Occipital lobe (tissue), 3 donors: ENCODE measurements at places on chromosomes 1 and 21. TPM values are rescaled to one million over a fixed set of nuclear protein-coding genes. Genes with fewer than 3 reads are reported as not detected.

DNA sequence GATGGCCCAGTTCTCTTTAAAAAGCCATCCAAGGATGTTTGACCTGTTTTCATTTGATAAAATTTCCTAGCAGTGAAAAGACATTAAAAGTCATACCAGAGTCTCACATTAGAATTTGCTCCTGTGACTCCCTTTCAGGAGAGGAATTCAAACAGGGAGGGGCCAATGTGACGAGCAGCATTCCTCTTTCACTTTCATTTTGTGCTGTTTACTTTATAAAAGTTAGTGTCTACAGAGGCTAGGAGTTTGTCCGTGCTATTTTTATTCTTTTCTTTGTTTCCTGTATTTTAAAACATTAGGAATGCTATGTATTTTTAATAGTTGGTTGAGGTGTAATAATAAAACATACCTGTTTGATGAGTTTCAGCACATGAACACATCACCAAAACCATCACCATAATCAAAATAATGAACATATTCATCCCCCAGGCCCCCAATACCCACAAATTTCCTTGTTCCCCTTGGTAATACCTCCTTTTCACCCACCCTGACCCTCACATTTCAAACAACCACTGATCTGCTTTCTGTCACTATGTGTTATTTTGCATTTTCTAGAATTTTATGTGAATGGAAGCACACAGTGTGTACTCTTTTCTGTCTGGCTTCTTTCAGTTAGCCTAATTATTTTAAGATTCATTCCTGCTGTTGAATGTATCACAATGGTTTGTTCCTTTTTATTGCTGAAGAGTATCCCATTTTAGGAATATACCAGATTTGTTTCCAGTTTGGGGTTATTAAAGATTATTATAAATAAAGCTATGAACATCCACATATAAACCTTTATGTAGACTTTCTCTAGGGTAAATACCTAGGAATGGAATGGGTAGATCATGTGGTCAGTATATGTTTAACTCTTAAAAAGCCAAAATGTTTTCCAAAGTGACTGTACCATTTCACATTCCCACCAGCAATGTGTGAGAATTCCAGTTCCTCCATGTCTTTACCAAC is 129.5 kb downstream of the TENT5C start:
- no peak for DNase-seq

GRCh38 chr1:161021970-161022353 is 1.0 kb upstream of the F11R start:
- no peak for DNase-seq

DNA sequence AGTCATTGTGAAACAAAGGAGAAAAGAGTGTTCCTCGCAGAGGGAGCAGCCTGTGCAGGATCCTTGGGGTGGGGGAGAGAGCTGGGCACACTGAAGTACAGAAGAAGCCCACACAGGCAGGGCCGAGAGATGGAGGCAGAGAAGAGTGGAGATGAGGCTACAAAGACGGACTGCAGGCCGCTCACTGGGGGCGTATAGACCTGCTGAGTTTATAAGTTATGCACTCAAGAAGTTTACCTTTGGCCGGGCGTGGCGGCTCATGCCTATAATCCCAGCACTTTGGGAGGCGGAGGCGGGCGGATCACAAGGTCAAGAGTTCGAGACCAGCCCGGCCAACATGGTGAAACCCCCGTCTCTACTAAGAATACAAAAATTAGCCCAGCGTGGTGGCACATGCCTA is 7.6 kb upstream of the SLAMF9 start:
- DNase-seq, result no peak

DNA sequence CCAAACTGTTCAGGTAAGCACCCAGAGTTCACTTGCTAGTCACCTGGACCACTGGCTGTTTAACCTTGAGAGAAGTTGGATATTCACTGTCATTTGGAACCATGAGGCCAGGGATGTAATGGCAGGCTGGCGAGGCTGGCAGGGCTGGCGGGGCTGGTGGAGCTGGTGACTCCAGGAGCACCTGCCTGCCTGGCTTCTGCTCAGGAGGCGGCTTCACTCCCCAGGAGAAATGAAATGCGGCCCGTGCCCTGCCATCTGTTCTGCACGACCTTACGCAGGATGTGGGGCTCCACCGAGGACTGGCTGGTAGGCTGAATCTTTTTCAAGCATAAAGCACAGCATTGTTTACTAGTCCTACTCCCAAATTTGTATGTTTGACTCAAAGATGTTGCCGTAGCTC is 22.7 kb upstream of the MX1 start:
- DNase-seq, result no peak

DNA sequence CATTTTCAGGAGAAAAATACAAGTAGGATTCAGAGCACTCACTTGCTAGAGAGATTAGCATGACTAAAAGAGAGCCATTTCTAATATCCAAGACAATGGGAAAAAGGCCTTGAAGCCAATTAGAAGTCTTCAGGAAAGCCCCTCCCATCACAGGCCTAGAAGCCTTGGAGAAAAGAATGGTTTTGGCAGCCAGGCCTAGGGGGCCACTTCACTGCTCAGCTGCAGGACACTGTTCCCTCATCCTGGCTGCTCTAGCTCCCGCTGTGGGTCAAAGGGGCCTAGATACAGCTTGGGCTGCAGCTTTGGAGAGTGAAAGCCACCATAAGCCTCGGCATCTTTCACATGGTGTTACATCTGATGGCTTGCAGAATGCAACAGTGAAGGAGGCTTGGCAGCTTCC is 62.8 kb downstream of the RGS4 start:
- no peak for DNase-seq

The OR2L13 gene
- 3.4 TPM for total RNA-seq

DNA sequence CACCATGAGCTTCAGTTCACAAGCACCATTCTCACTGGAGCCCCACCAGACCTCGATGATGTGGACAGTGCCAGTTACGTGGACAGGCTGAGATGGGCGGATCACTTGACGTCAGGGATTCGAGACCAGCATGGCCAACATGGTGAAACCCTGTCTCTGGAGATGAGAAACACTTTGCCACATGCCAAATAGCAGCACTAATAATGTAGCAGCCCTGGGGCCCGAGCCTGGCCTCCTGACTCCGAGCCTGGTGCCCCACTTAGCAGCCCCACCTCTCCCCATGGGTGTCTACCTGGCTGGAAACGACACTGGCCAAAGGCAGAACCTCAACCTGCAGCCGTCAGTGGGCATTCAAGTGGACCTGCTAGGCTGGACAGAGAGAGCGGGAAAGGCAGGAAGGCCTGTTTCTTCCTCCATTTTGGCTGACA is 129.1 kb downstream of the TOMM20 start:
- DNase-seq, result no peak

- no peak for DNase-seq
Measured at GRCh38 chr1:192038567-192038966, 119.7 kb upstream of the RGS18 start.

- DNase-seq, result no peak
Measured at GRCh38 chr1:192979542-192979941, 79.6 kb downstream of the UCHL5 start.

The ASB17 gene
- total RNA-seq, result not detected

- DNase-seq, result no peak
Measured at GRCh38 chr1:147673816-147674215, 3.5 kb upstream of the ACP6 start.

The WNT4 gene
- 5.6 TPM for total RNA-seq

- DNase-seq, result no peak
Measured at GRCh38 chr1:178548108-178548507, 35.2 kb downstream of the TEX35 start.

The SLC37A1 gene
- total RNA-seq, result 24.5 TPM

DNA sequence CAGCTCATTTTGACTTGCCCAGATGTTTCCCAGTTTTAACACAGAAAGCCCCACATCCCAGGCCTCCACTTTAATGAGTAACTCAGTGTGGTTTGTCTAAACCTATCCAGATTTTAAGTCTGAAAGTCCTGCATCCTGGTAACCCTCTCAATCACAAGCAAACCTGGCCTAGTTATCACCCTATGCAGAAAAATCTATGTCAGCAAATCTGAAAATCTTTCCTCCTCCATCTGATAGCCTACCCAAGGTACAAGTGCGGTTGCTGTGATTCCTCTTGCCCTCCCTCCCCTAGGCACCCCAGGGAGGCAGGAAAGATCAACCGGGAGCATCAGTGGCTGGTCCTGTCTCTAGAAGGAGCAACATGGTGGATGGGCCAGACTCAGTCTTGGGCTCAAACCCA is 163.7 kb downstream of the IGSF21 start:
- DNase-seq, result no peak

- no peak for DNase-seq
Measured at GRCh38 chr21:30676737-30677136, 34.1 kb downstream of the KRTAP20-3 start.

DNA sequence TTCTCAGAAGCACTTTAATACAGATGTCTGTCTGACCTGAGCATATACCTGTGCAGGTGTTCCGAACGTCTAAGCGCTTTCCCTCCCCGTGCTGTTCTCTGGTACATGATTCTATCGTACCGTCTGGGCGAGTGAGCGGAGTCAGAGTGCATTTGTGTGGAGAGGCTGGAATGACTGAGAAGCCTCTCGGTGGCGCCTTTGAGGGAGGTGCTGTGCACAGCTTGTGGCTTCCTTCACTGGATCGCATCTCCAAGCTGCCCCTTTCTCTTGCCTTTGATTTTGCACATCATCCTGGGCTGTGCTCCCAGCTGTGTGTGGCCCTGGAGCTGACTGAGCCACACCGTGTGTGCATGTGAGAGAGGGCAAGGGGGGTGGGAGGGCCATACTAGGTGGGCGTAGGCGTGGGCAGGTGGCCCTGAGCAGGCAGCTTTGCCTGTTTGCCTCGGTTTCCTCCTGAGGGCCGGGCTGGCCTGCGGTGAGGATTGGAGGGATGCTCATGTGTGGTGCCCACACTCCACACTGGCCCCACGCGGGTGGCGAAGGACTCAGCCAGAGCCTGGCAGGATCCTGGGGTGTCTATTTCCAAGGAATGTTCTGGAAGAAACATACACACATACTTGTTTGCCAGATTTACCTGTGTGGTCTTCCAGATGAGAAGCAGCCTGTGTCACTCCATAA is 105.3 kb downstream of the ADARB1 start:
- no peak for DNase-seq

- no peak for DNase-seq
Measured at GRCh38 chr1:41621791-41622190, 137.3 kb upstream of the EDN2 start.

The C1orf216 gene
- 73.0 TPM for total RNA-seq

The NBPF4 gene
- 0.16 TPM for total RNA-seq

DNA sequence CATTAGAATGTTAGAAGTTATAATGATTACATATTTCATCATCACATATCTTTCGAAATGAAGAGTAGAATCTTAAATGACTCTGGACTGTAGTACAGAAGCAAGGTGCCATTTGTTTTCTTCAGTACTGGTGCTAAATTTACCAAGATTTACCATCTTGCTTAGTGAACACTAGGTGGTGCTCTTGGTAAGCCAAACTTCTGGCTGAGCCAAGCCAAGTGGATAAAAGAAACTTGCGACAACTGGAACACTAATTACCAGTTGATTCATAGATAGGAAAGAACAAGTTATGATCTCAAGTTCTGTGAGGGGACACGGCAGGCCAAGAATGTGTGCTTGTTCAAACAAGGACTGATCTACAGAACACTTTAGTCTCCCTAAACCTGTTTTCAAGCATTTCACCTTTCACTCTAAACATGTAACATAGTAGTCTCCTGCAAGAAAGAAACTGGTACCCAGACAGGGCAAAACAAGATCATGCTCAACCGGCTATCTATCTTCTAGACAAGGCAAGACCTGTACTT is 19.8 kb downstream of the SPRTN start:
- DNase-seq, result peak; percentile 7

DNA sequence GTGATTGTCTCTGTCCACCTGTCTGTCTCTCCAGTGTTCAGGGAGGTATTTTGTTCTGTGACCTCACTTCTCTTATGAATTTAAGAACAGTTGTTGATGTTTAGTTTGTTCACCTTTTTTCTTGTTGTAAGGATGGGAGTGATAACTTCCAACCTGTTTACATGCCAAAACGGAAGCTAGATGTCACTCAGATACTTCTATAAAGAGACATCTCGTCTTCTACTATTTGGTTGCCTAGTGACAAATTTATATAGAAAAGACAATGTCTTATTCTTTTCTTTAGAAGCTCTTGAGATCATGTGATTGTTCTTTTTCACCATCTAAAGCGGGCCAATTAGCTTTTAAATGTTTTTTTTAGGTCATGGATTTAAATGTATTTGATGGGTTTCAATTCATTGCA is 33.8 kb downstream of the PRSS38 start:
- no peak for DNase-seq

The TMOD4 gene
- total RNA-seq, result not detected

The SH3D21 gene
- 3.0 TPM for total RNA-seq

DNA sequence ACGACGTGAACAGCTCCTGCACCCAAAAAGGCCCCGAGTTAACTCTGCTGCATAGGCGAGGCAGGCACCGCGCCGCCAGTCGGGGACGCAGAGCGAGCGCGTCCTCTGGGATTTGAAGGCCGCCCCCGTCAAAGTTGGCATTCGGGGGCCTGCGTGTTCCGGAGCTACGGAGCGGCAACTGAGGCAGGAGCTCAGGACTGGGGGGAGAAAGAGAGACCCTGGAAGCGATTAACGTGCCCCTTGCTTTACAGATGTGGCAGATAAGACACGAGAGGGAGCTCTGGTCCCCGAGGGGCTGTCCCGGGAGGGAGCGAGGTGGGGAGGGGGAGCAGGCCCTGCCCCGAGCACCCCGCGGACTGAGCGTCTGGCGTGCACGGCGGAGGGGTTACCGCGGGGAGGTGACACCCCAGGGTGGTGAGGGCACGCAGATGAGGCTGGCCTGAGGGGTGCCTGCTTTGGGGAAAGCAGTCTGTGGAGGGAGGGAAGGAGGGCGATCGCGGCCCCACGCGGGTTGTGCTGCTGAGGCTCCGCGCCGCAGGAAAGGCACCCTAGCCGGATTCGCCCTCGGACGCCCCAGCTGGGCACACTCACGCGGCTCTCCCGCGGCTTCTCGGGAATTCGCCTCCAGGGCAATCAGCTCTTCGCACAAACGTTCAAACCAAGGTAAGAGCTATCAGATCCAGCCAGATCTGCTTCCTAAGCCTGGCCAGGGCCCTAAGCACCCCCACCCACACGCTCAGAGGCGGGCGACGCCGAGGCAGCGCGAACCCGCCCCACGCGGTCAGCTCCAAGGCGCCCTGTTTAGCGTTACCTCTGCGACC is 26.5 kb downstream of the ACTA1 start:
- DNase-seq, result no peak

The ZNF691 gene
- 7.8 TPM for total RNA-seq
